GM23248 (cell line): ENCODE measurements at places on chromosomes 2 and 18. TPM values are rescaled to one million over a fixed set of nuclear protein-coding genes. Genes with fewer than 3 reads are reported as not detected.

MFSD6 gene
- total RNA-seq = 4.9 and 6.7 TPM in 2 replicates

SMPD4 gene
- total RNA-seq = 20.2 and 23.8 TPM in 2 replicates

FSHR gene
- total RNA-seq = not detected in 2 replicates

DNA sequence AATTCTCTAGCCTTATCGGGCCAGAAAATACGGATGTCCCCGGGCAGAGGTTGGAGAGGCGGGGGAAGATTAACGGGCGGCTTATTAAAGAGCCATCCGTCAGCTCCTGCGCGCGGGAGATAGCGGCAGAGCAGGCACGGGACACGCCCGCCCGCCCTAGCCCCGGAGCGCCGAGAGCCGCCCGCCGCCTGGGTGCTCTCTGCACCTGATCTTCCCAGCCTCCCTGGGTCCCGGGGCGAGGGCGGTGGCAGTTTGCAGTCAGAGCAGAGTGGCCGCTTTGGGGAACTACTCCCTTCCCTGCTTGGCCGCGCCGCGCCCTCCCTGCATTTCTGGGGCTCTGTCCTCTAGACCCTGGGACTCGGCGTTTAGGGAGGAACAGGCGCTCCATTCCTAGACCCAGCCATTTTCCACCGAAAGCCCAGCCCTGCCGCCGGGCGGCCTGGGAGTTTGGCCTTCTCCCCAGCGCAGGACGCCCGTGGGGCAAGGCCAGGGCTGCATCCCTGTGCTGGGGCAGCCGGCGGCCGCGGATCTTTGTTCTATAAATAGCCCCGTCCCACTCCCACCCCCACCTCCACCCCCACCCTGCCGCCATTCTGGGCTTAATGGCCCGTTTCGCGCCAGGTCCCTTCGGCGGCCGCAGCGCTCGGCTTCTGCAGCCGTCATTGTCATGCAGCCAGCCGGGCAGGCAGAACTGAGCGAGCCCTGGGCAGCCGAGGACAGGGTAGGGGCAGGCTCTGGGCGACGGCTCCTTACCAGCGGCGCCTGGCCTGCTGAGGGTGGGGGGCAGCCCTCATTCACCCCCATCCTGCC is 6.6 kb downstream of the GAD1 start:
- DNase-seq = peak; percentile 39

UGT1A10 gene
- not detected in 2 replicates for total RNA-seq

DNA sequence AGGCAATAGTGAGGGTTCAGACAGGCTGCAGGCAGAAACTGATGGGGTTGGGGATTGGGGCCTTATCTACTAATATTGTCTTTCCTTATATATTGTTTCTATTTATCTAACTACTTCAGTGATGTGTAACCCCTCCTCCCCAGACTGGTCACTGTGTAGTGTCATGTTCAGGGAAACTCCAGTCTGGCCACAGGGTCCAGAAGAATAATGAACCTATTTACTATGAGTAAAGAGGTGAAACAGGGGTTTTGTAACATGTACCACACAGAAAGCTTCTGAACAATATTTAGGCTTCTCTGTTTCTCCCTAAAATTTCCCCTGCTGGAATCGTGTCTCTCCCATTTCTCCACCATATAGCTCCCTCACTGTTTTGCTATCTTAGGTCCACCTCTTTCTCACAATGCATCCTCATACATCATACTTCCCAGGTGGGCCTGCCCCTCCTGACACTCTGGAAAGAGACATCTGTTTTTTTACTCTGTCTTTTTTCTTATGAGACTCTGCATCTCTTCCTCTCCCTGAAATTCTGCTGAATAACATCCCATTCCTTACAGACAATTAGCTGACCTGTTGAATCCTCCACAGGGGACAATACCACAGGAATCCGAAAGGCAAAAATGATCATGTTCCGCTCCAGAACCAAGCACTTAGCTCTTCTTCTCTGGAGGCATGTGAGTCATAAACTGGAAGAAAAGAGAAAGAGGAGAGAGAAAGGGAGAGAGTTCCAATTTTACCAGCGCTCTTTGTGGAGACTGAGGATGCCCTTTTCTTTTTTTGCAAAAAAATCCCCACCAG is 154.8 kb downstream of the ZEB2 start:
- peak; percentile 19 for DNase-seq

ATIC gene
- total RNA-seq = 9.4 and 14.4 TPM in 2 replicates

DNA sequence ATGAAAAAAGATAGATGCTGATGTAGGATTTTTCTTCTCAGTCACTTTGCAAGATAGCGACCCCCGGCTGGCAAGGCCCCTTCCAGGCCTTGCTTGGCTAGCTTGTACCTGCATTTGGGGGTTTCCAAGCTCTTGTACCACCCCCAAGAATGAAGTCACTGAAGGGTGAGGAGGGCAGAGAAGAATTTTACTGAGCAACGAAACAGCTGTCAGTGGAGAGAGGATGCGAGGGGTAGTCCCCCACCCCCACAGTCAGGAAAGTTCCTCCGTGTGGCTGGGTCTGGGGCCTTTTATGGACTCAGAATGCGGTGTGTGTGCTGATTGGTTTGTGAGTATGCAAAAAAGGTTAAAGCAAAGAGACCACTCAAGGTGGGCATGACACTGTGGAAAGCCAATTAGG is 382.0 kb downstream of the GPD2 start:
- DNase-seq = no peak

DNA sequence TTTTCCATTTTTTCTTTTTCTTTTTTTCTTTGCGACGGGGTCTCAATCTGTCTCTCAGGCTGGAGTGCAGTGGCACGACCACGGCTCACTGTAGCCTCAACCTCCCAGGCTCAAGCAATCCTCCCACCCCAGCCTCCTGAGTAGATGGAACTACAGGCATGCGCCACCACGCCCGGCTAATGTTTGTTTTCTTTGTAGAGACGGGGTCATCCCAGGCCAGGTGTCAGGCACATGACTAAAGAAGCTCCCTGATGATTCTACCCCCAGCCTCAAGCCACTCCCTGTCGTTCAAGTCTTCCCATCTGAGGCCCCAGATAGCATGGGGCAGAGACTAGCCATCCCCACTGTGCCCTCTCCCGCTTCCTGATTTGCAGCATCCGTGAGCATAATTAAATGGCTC is 9.8 kb upstream of the FZD5 start:
- DNase-seq = no peak

TMEFF2 gene
- total RNA-seq = 0.25 TPM in 1 of 2 replicates, not detected in the other

DNA sequence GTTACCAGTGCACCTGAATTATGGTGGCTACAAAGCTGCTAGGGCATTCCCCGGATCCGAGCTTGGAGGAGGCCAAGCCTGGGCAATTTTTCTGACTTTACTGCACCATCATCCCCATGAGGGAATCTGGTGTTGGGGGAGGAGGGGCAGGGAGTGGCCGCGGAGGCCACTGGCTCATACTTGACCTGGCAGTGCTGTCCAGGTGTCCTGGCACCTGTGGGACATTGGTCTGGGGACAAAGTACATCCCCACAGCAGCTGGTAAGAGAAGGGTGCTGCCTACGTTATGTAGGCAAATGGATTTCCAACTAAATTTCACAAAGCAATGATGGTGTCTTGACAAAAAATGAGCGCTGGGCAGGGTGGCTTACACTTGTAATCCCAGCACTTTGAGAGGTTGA is 48.3 kb downstream of the KLHL29 start:
- DNase-seq = no peak

DNA sequence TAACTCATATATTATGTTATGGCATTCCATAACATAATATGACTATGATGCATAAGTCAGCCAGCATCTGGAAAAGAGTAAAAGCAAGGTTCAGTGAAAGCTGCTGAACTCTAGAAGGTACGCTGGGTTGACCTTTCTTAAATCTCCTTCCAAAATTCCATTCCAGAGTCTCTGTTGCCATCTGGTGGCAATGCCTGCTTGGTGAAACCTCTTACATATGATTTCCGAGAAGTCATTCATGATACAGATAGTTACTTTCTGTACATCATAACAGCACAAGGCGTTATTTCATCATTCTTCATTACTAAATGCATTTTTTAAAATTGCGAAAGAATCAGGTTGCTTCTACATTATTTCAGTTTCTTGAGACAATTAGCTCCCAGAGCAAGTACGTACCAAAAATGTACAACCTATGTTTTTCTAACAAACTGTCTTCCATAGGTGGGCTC is 7.0 kb upstream of the EPG5 start:
- DNase-seq = peak; percentile 86

- DNase-seq = no peak
Observed at GRCh38 chr2:199929262-199929661, 18.2 kb downstream of the C2orf69 start.

DNA sequence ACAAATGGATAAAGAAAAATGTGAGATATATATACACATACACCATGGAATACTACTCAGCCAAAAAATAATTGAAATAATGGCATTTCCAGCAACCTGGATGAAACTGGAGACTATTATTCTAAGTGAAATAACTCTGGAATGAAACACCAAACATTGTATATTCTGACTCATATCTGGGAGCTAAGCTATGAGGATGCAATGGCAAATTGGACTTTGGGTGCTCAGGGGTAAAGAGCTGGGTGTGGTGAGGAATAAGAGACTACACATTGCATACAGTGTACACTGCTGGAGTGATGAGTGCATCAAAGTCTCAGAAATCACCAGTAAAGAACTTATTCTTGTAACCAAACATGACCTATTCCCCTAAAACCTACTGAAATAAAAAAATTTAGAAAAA is 636.0 kb upstream of the LRATD1 start:
- no peak for DNase-seq

- no peak for DNase-seq
Observed at GRCh38 chr2:177675350-177675821, 282.8 kb downstream of the AGPS start.

UCN gene
- not detected in 2 replicates for total RNA-seq

GRCh38 chr2:170968205-170969003 is 39.4 kb downstream of the GORASP2 start:
- no peak for DNase-seq

CCDC141 gene
- total RNA-seq = not detected in 2 replicates

GRCh38 chr2:226611944-226612318 is 187.7 kb downstream of the IRS1 start:
- DNase-seq = peak; percentile 83

SCN9A gene
- total RNA-seq = 8.3 and 17.6 TPM in 2 replicates

- DNase-seq = no peak
Observed at GRCh38 chr2:27152102-27152795, 3.4 kb downstream of the TCF23 start.

CD8A gene
- total RNA-seq = 0.86 TPM in 1 of 2 replicates, not detected in the other

RABL2A gene
- total RNA-seq = 4.3 and 5.4 TPM in 2 replicates

BOLL gene
- not detected in 2 replicates for total RNA-seq

DNA sequence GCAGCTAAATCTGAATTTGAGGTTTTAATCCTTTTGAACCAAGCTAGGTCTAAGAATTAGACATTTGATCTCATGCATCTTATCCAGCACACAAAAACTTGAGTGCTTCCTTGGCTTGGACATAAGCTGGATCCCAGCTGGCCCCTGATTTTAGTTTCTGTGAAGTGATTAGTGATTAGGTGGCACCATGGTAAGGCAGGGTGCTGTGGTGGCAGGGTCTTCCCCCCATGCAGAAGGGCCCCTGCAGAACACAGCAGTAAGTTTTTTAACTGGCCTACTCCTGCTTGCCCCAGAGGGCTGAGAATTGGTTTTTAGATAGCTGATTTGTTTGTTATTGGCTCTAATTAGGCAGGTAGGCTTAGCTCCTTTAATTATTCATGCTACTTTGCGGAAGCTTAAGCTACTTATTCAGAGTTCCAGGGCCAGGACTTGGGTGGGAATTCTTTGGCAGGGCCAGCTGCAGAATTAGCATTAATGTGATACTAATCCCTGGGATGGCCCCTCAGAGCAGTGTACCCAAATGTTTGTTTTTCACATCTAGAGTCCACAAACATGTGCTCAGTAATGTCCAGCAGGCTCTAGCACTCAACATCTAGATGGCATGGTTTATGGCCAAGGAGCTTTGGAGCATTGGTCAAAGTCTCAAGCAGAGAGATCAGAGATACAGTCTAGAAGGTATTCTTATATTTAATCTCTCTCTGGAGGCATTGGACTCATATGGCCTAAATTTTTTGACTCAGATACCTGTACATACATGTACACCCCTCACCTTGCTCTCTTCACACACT is 99.6 kb downstream of the FMNL2 start:
- DNase-seq = no peak

DNA sequence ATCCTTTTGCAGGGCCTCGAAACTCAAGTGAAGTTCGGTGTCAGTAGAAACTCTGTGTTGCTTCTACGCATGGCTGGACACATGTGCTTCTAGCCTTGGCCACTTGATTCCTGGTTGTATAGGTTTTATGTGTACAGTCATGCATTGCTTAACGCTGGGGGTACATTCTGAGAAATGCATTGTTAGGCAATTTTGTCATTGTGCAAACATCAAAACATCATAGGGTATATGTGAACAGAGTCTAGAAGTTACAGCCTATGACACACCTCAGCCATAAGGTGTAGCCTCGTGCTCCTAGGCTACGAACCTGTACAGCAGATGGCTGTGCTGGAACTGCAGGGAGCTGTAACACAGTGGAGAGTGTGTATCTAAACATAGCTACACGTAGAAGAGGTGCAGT is 39.4 kb downstream of the TMEM18 start:
- no peak for DNase-seq

GPR155 gene
- total RNA-seq = 3.4 and 3.8 TPM in 2 replicates

QPCT gene
- 37.4 and 37.5 TPM in 2 replicates for total RNA-seq

KCNK3 gene
- not detected in 2 replicates for total RNA-seq

EFR3B gene
- total RNA-seq = 0.76 and 0.97 TPM in 2 replicates
